GM23248 (cell line): ENCODE measurements at places on chromosomes 6 and 20. TPM values are rescaled to one million over a fixed set of nuclear protein-coding genes. Genes with fewer than 3 reads are reported as not detected.

The SPO11 gene
- not detected in 2 replicates for total RNA-seq

The PI3 gene
- 1.5 TPM in 1 of 2 replicates, not detected in the other for total RNA-seq

The AKAP7 gene
- 8.2 and 11.5 TPM in 2 replicates for total RNA-seq

The HLA-DQB1 gene
- total RNA-seq: not detected in 2 replicates

The TNFRSF21 gene
- total RNA-seq: 2.9 and 3.9 TPM in 2 replicates

The SYNDIG1 gene
- total RNA-seq: 1.1 and 2.6 TPM in 2 replicates

DNA sequence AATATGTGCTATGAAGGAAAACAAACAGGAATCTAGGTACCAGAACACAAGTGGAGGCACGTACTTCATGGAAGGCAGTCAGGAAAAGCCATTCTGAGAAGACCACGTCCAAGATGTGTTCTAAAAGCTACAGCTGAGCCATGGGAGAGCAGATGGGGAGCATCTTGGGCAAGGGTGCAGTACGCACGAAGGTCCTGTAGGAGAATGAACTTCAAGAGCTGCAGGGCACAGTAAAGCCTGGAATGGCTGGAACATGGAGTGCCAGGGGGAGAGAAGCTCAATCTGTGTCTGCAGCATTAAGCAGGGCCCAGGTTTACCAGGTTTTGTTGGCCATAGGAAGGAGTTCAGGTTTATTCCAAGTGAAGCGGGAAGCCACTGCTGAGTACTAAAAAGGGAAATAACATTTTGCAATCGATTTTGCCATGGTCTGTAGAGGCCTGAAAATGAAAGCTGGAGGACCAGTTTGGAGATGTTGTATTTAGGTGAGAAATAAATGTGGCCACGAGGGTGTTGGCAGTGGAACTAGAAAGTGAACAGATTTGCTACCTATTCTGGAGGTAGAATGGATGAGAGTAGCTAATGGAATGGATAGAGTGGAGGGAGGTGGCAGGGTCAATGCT lies 29.9 kb downstream of the ADTRP start:
- no peak for DNase-seq

DNA sequence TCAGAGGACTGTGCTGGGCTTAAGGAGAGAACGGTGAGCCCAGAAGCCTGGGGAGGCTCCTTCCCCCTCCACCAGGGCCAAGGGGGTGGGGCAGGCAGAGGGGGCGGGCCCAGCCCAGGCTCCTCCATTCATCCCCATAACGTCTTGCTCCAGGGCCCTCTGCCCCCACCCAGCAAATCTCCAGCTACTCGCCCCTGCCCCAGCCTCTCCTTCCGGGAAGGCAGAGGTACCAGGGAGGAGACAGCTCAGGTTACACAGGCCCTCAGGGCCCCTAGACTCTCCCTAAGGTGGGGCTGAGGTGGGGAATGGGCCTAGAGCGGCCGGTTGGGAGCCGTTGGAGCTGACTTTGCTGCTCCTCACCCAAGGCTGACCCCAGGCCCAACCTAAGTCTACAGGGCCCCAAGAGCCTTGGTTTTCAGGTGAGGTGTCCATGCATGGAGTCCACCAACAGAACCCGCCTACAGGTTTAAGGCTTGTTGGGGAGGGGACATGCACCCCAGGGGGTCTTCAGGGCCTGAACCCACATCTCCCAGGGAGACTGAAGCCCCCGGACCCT lies 1.2 kb downstream of the LAMA5 start:
- DNase-seq: no peak

DNA sequence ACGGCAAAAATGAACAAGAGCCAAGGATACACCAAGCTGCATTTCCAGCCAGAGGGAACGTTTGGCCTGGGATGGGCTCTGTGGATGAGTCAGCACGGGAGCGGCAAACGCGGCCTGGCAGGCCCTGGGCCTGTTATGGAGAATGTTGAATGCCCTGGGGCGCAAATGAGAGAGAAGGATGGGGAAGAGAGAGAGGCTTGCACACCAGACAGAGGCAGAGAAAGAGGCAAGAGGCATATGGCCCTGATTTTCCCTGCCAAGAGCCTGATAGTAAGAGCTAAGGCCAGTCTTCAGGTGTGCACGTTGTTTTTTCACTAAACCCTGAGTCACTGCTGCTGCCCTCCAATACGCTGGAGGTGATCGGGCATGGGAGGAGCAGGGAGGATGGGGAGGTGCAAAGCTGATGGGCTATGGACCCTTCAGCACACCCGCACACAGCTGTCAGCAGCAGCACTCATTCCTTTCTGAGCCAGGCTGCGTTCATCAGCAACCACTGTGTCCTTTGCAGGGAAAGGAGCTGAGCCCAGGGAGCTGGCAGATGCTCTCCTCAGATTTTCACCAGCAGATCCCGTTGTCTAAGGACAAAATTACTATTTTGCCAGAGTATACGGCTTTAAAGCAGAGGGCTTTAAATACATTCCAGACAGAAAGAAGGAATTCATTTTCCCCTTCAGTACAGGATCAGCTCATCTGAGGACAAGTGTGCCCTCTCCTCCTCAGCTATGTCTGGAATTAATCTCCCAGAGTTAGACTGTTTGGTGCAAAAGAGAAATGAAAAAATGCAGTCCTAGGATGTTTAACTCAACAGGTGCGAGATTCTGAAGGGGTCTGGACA lies 61.7 kb upstream of the SLC22A23 start:
- peak; percentile 97 for DNase-seq

DNA sequence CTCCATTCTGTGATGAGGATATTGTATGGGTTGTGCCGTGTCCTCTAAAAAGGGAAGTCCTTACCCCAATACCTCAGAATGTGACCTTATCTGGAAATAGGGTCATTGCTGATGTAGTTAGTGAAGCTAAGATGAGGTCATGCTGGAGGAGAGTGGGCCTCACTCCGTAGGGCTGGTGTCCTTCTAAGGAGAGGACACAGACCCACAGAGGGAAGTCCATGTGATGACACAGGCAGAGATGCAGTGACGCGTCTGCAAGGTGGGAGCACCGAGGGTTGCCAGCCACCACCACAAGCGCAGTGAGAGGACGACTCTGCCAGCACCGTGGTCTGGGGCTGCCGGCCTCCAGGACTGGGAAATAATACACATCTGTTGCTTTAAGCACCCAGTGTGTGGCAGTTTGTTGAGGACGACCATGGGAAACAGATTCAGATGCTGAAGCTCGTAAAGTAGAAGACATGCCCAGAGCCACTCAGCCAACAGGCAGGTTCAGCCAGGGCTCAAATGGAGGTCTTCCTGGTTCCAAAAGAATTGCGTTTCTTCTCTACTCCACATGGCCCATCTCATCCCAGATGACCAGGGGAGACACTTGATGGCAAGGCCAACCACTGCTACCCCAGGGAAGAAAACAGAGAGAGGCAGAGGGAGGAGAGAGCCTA lies 59.2 kb upstream of the DUSP22 start:
- no peak for DNase-seq

GRCh38 chr20:57384486-57384885 lies 6.7 kb upstream of the RBM38 start:
- no peak for DNase-seq

DNA sequence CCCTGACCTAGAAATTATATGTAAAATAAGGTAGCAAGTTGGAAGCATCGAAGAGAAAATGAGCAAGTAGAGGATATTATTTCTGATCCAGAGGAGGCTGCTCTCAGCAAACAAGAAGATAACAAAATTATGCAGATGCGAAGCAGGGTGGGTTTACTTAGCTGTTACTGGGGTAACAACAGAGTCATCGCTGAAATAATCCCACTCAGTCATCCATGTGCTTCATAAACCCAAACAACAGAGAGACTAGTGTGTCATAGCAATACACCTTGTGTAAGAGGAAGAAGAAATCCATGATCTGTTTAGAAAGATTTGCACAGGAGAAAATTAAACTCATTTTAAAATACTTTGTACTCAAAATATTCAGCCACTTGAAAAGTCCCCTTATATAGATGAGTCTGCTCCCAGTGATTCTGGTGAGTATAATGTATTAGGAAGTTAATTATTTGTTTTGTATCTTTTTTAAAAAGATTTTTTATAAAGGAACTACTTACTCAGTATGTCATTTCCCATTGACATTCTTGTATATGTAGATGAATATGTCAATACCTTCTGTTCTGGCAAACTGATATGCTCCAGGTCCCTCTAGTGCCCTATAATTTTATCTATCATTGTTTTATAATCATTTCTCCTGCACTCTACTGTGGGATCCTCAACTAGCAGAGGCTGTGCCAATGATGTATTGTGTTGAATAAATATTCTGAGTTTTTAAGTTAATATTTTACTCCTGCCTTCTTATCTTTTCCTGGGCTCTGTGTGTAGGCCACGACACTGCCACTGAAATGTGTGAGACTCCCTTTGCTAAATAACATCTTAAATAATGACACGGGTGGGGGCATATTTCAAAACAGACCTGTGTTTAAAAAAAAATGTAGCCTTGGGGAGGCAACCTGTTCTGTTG lies 8.6 kb upstream of the HIVEP2 start:
- DNase-seq: no peak

- peak; percentile 92 for DNase-seq
Measured at GRCh38 chr6:24721461-24722215, 2.7 kb upstream of the C6orf62 start.

GRCh38 chr20:15205719-15206118 lies 868.3 kb upstream of the FLRT3 start:
- peak; percentile 52 for DNase-seq

DNA sequence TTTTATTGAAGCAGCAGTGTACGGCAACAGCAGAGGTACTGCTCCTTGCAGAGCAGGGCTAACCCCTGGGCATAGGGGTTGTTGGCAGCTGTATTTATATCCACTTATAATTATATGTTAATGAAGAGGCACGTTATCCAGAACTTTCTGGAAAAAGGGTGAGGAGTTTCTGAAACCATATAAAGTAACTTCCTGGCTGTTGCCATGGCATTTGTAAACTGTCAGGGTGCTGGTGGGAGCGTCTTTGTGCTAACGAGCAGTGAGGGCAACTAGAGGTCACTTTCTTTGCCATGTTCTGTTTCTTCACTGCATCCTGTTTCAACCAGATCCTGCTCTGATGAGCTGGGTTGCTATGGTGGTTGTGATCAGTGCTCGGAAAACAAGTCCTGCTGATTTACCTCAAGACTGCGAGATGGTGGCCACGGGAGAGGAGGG lies 11.1 kb upstream of the ARFGEF2 start:
- DNase-seq: no peak

- DNase-seq: no peak
Measured at GRCh38 chr6:148151896-148152643, 190.6 kb upstream of the SASH1 start.

DNA sequence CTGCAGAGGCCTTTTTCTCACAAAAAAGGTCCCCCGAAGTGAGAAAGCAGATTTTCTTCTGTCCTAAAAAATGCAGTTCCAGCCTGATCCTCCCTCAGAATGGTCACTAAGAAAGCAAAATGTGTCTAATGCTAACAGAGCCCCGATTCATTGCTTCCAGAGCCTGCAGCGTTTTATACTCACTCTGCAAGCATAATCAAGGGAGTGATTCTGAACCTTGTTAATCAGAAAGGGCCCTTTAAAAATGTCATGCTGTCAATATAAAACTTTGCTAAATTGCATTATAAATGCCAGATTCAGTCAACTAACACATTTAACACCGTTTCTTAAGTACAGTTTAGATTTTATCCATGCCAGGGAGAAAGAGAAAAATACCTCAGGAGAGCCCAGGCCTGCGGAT lies 202.8 kb downstream of the CD83 start:
- no peak for DNase-seq

- DNase-seq: no peak
Measured at GRCh38 chr6:12890171-12890790, 173.7 kb downstream of the PHACTR1 start.

DNA sequence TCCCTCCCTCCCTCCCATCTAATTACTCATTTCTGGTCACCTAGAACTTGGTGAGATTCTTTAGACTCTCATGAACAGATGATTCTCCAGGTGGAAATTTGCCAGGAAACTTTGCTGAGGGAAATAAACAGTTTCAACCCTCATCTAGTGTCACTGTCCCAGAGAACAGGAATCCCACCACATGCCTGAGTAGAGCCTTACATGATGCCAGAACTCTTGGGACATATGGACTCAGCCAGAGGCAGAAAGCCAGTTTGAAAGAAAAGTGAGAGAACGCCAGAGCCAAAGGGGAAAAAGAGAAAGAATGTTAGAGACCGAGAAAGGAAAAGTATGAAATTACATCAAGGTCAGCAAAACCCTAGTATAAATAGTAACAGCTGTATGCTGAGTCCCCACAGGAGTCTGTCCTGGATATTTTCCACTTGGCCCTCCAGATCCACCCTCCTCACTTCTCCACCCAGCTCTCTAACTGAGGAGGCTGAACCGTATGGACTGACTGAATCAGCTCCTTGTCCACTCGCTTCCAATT lies 127.5 kb upstream of the COL21A1 start:
- DNase-seq: peak; percentile 86

- DNase-seq: peak; percentile 35
Measured at GRCh38 chr6:27375613-27376079, 12.9 kb upstream of the ZNF391 start.
